GOT3 (cell line): ENCODE measurements at places on chromosomes 5 and 9.

- DNase-seq = no peak
Measured at GRCh38 chr9:17810728-17811571, 232.1 kb downstream of the SH3GL2 start.

DNA sequence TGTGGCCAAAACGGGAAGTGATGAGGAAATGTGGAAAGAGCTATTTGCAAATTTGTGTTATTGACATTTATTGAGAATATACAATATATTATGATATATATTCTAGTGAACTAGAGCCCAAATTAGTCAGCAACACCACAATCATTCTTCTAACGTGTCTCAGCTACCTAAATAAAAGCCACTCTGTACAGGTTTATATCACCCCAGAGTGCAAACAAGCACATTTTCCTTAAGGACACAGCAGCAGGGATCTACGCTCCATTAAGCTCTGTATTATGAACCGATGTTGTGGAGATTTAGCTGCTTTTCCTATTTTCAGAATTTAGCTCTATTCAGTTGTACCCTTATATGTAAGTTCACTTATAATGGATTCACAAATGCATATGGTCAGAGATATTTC lies 77.9 kb downstream of the CDH18 start:
- no peak for DNase-seq

DNA sequence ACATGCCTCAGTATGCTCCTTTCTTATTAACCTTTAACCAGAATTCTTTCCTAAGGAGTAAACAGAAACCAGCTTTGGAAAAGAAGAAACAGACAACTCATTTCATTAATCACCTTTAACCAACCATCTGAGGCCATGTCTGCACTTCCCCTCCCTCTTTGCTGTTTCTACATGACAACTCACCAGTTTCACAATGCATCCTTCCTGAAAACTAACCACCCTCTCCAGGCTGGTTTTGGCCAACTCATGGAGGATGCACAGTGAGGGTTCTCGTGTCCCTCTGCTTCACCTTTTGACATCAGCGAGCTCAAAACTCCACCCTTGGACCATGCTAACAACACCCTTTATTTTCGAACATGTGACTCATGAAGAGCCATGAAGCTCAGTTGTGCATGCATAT lies 244.1 kb downstream of the ELAVL2 start:
- no peak for DNase-seq

- DNase-seq = no peak
Measured at GRCh38 chr9:68546596-68547390, 6.1 kb upstream of the TMEM252 start.

DNA sequence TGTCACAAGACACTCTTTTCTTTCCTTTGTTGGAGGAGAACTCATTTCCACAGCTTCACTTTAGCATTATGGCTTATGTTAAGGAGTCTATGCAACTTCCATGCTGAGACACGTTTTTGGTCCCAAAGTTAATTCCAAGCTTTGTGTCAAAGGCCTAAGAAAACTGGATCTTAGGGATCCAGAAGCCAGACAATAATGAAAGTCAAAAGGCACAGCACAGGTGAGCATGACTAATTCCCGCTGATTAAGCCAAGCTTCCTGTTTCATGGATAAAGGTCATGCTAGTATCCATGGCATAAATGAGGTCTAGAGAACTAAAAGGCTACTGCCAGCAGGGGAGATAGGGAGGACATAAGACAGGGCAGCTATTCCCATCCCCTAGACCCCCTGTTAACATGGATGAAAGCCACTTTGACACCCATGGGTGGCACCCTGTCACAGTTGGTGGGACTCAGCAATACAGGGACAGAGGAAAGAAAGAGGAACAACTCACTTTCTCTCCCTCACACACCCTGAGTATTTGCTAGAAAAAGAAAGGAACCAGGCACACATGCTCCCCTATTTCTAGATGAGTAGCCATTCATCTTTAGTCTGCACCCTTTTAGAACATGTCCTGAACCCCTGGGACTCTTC lies 438.1 kb upstream of the CDH9 start:
- no peak for DNase-seq
